Activated T-helper 1 cell treated with anti-CD3 and anti-CD28 coated beads, Interleukin-2, amount 50 U/mL, for 16 hours (primary cell): ENCODE measurements at places on chromosomes 4 and X.

- DNase-seq: no peak
These were observed 77.4 kb downstream of the MBNL3 start for GRCh38 chrX:132411310-132411977.

- DNase-seq: no peak
These were observed 11.2 kb upstream of the RNF175 start for GRCh38 chr4:153771046-153771445.

DNA sequence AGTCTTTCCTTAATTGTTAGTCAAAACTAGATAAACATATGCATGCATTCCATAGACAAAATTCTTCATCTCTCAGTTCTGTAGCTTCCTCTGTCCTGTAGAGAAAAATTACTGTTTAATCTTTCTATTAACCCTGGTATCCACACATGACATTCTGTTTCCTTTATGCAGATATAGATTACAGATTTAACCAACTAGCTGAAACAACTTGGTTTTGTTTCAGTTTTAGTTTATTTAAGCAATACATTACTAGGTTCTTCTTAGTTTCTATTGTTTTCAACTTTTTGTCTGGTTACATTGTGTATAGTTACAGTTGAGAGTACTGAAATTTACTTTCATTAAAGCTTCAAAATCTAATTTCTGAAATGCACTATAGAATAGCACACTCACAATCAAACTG lies 933.9 kb upstream of the EPHA5 start:
- DNase-seq: no peak

DNA sequence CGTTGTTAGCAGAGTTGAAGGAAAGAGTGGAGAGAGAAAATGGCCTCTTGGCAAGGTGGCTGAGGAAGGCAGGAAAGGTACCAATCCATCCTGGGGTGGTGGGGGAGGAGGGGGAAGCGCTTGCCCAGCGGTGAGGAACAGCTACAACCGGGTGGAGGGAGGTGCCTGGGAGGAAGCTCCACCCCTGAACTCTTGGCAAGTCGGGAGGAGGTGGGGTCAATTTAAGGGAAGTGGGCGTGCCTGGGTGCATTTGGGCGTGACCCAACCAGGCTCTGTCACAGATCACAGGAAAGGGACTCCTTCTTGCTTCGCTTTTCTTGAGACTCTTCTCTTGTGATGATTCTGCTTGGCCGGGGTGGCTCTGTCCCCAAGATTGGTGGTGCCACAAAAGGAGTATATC lies 41.7 kb downstream of the BCORL1 start:
- DNase-seq: peak; percentile 54

GRCh38 chr4:140052050-140052449 lies 101.9 kb downstream of the MAML3 start:
- no peak for DNase-seq

- DNase-seq: no peak
These were observed 60.6 kb upstream of the NAP1L5 start for GRCh38 chr4:88758264-88758663.

GRCh38 chrX:78769946-78770345 lies 22.4 kb downstream of the LPAR4 start:
- DNase-seq: no peak
